ENCODE measurements at places on chromosomes 12 and 14. TPM values are rescaled to one million over a fixed set of nuclear protein-coding genes. Genes with fewer than 3 reads are reported as not detected.

The NFE2 gene
- total RNA-seq = 7.5 TPM

The KIF26A gene
- 5.9 TPM for total RNA-seq

The LBHD2 gene
- not detected for total RNA-seq

The KRT77 gene
- not detected for total RNA-seq

The TGM1 gene
- 12.3 TPM for total RNA-seq

The ASIC1 gene
- total RNA-seq = 0.35 TPM

The RERG gene
- total RNA-seq = 19.6 TPM

GRCh38 chr14:105023144-105023543 lies 2.3 kb upstream of the CDCA4 start:
- no peaks in the 10 kb centered on the region for H3K27me3 ChIP-seq
- H3K4me1 ChIP-seq = peaks cover 27% of the 10 kb centered on the region
- no peak for DNase-seq
- H3K4me3 ChIP-seq = no peak overlapping the region
- no peak overlapping the region for H3K27ac ChIP-seq

DNA sequence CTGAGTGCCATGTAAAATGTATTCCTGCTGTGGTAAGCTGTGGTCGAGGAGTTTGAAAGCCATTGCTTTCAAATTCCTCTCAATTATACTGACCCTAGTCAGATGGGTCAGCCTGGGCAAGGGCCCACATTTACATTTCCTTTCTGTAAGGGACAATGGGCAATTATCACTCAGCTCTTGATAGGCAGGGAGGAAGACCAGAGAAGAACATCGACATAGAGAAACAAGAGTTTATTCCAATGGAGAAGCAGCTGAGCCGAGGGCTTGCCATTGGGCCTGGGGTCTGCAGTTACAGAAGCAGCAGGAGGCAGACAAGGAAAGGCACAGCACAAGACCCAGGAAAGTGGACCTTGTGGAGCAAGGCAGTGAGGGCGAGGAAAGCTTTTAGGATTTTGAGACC lies 9.7 kb downstream of the NRIP2 start:
- peaks cover 87% of the 10 kb centered on the region for H3K36me3 ChIP-seq
- H3K27me3 ChIP-seq = no peaks in the 10 kb centered on the region
- no peak overlapping the region for H3K27ac ChIP-seq
- H3K4me3 ChIP-seq = no peak overlapping the region

- no peaks in the 10 kb centered on the region for H3K4me1 ChIP-seq
- H3K27me3 ChIP-seq = no peaks in the 10 kb centered on the region
- no peak overlapping the region for H3K27ac ChIP-seq
- H3K4me3 ChIP-seq = no peak overlapping the region
Measured at GRCh38 chr14:70441641-70442040, 10.3 kb upstream of the ADAM21 start.

- peaks cover 10% of the 10 kb centered on the region for H3K4me1 ChIP-seq
- H3K4me3 ChIP-seq = no peak overlapping the region
- H3K36me3 ChIP-seq = no peaks in the 10 kb centered on the region
- DNase-seq = peak; percentile 69
- no peaks in the 10 kb centered on the region for H3K27me3 ChIP-seq
Measured at GRCh38 chr14:29805415-29806123, 122.1 kb downstream of the PRKD1 start.

GRCh38 chr12:25186788-25187402 lies 8.1 kb downstream of the DNAI7 start:
- H3K36me3 ChIP-seq = no peaks in the 10 kb centered on the region
- DNase-seq = no peak
- H3K27me3 ChIP-seq = no peaks in the 10 kb centered on the region
- no peak overlapping the region for H3K27ac ChIP-seq

GRCh38 chr12:46499901-46500300 lies 127.3 kb upstream of the SLC38A2 start:
- no peak for DNase-seq
- no peaks in the 10 kb centered on the region for H3K27me3 ChIP-seq
- H3K4me1 ChIP-seq = peaks cover 3% of the 10 kb centered on the region
- no peaks in the 10 kb centered on the region for H3K36me3 ChIP-seq

Data from upper lobe of right lung (tissue), 1 donor.